ENCODE measurements at places on chromosomes 1 and 21.

- no peak for DNase-seq
Observed at GRCh38 chr1:6101826-6102531, 56.3 kb downstream of the KCNAB2 start.

DNA sequence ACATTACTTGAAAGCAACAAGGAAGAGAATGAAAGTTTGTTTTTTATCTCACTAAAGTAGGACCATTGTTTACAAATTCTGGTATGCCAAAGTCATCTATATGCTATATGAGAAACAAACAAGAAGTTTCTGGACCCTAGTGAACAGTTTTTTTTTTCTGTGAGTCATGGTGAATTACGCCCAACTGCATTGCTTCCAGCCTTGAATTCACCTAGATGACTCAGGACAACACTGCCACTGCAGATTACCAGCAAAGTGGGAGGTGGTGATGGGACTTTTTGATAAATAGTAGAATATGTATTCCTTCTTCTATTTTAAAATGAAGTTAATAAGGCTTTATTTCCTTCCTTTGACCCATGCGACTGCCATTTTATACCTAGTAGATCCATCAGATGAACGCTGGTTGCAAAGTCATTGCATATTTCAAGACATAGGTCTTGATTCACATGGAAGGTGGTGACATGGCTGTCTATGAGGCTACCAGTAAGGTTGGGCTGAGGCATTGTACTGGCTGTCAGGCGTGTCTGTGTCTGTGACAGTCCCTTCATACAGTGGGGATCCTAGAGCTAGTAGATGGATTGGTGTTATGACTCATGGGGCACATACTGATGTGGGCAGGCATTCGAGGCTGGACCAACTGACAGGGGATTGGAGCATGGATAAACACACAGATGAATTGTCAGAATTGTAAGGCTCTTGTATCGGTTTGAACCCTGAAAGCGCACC, 49.1 kb upstream of the APOBEC4 start:
- no peak for DNase-seq

DNA sequence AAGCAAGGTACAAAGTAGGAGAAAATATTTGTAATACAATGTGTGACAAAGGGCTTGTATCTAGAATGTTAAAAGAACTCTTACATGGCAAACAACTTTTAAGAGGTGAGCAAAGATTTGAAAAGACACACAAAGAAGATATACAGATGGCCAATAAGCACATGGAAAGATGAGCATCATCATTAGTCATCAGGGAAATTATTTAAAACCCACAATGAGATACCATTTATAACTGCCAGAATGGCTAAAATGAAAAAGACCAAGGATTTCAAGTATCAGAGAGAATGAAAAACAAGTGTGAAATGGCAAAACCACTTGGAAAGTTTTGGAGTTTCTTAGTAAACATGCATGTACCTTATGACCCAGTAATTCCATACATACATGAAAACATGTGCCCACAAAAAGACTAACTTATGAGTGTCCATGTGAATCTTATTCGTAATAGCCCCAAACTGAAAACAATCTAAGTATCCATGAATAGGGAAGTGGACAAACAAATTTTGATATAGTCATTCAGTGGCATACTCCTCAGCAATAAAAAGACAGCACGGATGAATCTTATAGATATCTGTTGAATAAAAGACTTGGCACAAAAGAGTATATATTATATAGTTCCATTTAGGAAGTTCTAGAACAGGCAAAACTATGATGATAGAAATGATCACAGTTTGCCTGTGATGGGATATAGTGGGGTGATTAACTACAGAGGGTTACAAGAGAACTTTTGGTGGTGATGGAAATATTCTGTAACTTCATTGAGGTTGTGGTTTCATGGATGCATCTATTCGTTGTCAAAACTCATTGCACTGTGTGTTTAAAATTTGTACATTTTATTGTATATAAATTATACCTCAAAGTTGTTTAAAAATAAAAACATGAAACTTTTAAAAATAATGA, 82.0 kb downstream of the DISP1 start:
- no peak for DNase-seq

DNA sequence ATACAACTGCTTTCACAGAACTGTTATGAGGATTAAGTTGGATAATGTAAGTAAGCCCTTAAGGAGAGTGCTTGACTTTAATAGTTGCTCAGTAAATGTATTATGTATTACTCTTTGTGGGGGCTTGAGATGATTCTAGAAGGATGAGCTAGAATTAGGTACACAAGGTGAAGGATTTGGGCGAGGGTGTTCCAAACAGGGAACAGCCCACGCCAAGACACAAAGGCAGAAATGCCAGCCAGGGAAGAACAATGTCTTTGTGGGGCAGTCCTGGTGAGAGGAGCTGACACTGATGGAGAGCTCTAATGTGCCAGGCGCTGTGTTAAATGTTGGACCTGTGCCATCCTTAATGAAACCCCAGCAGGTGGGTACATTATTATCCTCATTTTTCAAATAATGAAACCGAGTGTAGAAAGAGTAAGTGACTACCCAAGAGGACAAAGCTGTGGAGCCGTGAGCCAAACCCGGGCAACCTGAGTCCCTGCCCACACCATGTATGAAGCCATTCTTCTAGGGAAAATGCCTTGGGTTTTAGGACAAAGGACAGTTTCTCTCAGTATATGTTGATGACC, 362.4 kb downstream of the HHAT start:
- DNase-seq: no peak

- DNase-seq: no peak
Observed at GRCh38 chr1:54869173-54869851, 17.7 kb downstream of the DHCR24 start.

DNA sequence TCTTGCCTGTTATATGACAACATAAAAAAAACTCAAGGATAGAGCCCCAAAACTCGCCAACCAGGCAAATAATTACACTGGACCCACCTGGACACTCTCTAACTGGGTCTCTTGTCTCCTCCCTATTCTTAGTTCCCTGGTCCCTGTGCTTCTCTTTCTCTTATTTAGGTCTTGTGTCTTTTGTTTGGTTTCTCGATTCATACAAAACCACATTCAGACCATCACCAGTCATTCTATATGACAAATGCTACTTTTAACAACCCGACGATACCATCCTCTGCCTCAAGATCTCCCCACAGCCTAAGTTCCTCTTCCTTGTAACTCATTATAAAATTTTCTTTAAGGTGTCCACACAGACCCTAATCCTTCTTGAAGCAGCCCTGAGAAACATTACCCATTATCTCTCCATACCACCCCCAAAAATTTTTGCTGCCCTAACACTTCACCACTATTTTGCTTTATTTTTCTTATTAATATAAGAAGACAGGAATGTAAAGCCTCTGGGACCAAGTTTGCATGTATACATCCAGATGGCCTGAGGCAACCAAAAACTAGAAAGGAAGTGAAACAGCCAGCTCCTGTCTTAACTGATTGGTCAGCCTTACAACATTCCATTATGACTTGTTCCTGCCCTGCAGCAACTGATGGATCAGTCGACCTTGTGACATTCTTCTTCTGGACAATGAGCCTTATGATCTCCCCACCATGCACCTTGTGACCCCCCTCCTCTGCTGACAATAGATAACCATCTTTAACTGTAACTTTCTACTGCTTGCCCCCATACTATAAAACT, 638.2 kb downstream of the AMY1C start:
- DNase-seq: no peak
